ENCODE measurements at places on chromosomes 1 and 21.

DNA sequence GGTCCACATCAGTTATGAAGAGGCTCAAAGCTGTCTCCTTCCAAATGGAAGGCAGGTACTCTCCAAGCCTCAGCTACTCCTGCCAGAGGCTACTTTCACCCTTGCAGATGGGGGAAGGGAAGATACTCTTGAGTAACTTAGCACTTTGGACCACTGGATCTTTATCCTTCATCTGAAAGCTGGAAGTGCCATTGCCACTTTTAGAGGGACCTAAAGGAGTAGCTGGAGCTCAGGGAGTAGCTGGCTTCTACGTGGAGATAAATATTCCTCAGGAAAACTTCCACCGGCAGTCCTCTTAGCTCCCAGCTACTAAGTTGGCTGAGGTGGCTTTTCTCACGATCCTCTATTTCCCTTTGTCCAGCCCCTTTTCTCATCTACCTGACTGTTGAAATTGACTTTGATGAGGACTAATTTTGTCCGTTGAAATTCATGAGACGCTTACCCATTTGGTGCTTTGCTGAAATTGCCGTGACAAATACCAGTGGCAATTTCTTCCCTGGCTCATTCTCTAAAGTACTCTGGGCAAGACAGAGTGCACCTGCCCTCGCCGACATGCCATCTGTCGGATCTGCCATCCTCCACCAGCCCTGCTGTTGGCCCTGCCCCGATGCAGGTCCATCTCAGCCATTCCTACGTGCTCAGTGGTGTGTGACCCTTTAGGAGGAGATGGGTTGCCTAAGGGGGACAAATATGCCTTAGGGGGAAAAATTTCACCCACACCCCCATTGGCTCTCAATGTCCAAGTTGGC is 13.6 kb downstream of the IGSF21 start:
- DNase-seq, result no peak

- DNase-seq, result no peak
These were observed 4.1 kb downstream of the SERINC2 start for GRCh38 chr1:31417148-31417547.

GRCh38 chr21:43353282-43354025 is 73.5 kb downstream of the SIK1 start:
- no peak for DNase-seq

- DNase-seq, result no peak
These were observed 9.9 kb upstream of the IFNGR2 start for GRCh38 chr21:33393348-33393747.

DNA sequence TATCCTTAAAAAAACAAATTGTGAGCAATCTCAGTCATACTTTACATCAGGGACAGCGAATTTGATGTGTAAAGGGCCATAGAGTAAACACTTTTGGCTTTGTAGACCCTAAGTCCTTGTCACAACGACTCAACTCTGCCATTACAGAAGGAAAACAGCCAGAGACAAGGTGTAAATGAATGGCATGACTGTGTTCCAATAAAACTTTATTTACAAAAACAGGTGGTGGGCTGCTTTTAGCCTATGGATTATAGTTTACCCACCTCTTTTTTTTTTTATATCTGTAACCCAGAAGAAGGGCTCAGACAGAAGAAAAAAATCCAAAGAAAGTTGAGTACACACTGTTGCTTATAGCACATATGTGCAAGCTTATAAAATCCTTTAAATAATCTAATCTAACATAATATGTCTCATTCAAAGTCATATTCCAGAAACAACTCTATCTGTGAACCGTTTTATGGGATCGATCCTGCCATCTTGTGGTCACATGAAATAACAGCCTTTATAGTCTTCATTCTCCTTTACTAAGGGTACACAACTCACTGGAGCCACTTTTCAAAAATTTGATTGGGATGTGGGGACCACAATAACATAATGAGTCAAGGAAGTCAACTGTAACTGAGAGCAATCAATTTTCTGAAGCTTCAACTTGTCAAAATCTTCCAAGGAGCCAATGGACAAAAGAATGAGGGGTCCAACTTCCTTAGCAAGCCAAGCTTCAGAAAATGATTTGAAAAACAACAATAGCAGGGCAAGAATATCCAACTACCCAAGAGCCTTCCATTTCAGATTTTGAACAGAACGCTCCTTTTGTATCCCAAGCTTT is 142.2 kb upstream of the KRTAP19-8 start:
- DNase-seq, result peak; percentile 68

DNA sequence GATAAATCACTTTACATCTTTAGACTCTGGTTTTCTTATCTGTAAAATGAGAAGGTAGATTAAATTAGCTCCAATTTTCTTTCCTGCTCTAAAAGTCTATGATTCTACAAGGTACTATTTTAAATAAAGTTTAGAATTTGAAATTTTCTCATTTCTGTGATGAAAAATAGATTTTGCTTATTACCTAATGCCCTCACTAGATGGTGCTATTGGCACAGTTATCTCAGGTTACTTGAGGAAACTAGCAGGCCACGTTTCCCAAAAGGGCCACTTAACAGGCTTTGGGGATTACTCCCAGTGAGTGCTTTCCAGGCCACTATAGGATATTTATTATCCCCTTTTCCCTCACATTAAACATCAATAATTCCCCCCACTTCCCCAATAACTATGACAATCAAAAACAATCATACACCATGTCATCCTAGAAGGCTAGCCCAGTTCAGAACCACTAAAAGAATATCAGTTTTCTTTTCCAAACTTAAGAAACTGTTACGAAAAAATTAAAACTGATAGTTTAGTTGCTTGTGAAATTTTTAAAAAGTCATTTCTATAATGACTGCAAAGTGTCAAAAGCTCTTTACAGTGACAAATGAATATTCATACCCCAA is 30.6 kb downstream of the OMA1 start:
- peak; percentile 90 for DNase-seq
